NCI-H1694 (cell line): ENCODE measurements at places on chromosomes 1 and 21.

DNA sequence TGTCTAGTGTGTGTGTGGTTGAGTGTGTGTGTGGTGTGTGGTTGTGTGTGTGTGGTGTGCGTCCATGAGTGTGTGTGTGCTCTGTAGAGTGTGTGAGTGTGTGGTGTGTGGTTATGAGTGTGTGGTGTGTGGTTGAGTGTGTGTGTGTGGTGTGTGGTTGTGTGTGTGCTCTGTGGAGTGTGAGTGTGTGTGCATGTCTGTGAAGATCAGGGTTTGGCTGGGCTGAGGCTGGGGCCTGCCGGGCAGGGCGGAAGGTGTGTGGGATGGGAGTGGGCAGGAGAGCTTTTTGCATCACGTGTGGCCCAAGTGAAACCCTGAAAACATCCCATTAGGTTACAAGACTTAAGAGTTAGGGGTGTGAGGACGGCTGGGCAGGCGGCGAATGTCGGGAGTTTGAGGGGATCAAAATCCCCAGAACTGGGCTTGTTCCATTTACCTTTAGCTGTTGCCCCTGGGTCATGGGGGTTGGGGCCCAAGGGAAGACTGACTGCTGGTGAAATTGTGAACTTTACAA lies 2.9 kb upstream of the FCMR start:
- DNase-seq, result no peak

GRCh38 chr21:40120940-40121575 lies 253.8 kb downstream of the PCP4 start:
- DNase-seq, result peak; percentile 66

DNA sequence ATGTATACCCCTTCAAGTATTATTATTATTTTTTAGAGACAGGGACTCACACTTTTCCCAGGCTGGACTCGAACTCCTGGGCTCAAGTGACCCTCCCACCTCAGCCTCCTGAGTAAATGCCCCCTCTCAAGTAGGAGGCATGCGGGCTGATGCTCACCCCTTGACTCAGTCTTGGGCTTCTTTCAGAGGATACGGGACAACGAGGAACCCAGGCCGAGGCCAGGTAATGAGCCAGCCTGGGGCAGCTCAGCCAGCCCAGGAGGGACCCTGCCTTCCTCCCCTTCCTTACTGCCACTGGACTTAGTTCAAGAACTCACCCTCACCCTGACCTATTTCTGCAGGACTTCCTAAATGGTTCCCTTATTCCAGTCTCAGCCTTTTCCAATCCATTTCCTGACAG lies 198.0 kb upstream of the MAP1LC3C start:
- DNase-seq, result no peak

DNA sequence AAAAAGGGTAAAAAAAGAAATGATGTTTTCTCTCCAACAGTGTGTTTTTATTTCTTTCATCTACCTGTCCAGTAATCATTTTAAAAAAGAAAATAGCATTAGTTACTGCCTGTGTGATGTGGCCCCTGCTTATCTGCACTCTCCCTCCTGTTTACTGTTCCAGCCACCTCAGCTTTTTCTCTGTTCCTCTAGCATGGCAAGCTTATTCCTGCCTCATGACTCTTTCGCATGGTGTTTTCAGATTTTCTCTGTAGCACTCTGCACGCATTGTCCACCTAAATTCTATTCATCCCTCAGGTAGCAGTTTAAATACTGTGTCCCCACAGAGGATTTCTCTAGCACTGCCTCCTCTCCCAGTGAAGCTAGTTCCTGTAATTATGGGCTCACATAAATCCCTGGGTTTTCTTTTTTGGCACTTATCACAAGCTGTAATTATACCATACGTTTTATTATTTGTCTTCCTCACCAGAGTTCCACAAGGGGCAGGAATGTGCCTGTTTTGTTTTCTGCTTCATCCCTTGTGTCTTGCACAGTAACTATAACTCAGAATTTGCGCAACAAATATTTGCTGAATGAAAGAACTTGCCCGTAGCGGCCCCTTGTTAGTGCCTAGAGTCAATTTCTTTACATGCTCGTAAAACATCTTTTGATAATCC lies 51.4 kb upstream of the LRIG2 start:
- DNase-seq, result peak; percentile 35

DNA sequence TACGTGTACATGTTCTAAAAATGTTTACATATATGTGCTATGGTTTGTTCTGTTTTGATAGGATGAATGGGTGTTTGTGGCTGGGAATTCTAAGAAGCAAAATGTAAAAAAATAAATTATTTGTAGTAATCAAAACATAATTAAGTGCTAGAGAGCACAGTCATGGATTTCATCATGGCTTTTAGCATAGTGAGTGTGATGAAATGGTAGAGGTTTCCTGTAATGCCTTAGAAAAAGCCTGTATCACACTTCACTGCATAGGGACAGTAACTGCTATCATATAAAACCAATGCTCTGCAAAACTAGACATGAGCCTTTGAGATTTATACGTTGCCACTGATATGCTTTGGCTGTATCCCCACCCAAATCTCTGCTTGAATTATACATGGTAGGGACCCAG lies 99.8 kb downstream of the PTGER3 start:
- no peak for DNase-seq

DNA sequence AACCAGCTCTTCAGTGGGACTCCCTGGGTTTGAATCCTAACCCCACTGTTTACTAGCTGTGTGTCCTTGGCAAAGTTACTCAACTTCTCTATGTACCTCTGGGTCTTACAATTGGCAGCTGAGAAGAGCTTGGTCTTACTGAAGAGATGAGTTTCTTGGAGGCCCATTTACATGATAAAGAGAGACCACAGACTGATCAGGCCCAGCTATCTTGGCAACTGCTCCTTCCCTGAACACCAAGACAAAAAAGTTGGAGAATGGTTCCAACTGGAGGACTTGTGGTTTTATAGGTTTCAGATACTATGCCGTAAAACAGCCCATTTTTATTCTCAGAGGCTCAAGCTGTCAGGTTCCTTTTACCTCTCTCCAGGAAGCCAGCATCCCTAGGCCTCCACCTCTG lies 24.8 kb upstream of the CNIH3 start:
- DNase-seq, result no peak

DNA sequence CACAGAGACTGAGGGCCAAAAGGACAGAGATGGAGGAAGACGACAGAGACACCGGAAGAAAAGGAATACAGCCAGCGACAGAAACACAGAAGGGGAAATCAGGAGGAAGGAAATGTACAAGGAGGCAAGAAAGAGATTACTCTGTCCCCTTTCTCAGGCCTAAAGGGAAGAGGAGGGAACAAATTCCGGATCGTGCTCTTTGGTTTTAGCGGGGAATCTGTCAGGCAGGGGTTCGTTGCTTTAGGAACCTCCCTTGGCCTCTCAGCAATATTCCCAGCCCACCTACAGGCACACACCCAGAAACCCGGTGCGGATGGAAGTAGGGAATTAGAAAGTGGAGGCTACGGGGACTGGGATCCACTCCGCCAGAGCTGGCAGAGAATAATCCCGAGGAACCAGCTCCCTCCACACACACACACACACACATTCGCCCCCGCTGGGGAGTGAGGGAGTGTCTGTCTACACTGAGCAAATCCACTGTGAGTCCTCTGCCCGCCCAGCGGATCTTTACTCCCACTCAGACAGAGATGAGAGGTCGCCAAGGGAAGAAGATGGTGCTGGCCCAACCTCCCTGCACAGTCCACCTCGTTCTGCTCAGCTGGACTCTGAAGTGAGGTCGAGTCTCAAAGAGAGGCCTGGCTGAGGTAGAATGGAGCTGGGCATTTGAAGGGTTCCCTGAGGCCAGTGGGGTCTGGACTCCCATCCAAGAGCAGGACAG lies 5.7 kb downstream of the TAL1 start:
- DNase-seq, result no peak

GRCh38 chr21:38349111-38349746 lies 92.4 kb downstream of the KCNJ15 start:
- no peak for DNase-seq

- DNase-seq, result no peak
Observed at GRCh38 chr1:247118946-247119446, 14.8 kb upstream of the ZNF669 start.

DNA sequence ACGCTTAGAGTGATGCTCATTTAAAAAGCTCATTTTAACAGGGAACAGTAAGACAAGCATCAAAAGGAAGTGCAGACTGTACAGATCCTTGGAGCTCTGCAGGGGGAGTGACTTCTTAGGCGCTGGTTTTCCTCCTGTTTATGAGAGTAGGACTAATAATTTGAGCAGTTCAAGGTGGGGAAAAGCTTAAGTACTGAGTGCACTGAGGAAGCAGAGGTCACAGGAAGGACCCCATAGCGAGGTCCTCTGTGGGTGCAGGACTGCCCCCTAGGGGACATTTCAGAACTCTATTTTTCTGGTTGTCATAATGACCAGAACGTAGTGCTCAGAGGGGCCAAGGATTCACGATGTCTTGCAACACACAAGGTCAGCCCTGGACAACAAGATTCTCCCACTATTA lies 112.1 kb downstream of the HLCS start:
- DNase-seq, result peak; percentile 71

DNA sequence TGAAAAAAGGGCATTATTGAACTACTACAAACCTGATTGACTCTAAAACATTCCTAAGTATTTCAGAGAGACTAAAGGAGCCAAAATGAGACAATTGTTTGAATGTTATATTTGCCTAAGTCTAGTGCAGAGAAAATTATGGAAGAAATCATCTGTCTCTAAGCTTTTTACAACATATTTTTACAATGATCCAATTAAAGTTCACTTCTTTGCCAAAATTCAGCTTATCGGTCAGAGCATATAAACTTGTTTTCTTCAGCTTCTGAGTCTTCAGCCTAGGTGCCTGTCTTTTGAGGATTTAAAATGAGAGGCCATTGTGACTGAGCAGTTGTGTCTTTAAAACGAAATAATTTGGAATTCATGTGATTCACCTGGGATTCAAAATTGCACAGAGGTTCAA lies 181.2 kb upstream of the SGIP1 start:
- DNase-seq, result no peak

DNA sequence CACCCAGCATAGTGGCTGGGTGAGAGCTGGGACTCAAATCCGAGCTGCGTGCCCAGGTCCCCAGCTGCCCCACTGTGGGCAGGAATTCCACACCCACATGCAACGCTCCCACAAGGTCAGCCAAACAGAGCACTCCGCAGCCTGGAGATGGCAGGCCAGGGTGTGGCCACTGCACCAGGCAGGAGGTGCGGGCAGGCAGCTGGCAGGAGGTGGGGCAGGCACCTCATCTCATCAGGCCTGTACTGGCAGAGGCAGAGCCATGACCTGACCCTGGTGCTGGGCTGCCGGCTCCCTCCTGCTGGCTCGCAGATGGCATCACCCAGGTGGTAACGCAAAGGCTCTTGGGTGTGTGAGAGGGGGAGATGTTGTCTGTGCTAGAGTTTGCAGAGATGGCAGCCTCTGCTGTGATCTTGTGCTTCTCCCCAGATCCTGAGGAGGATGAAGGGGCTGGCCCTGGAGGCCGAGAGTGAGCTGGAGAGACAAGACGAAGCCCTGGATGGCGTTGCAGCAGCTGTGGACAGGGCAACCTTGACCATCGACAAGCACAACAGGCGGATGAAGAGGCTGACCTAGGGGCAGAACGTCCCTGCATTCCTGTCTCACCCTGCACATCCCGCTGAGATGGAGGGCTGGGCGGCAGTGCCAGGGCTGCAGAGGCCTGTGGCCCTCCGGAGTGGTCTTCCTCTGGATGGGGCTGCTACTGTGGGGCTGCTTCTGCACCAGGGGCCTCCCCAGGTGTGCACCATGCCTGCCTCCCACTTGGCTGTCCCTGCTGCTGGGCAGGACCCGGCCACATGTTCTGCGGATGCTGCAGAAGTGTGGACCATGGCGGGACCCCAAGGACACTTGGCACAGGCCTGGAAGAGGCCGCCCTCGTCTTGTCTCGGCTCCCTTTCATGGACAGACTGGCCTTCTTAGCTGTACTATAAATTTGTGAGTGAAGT lies 35.1 kb upstream of the PRSS38 start:
- peak; percentile 41 for DNase-seq

DNA sequence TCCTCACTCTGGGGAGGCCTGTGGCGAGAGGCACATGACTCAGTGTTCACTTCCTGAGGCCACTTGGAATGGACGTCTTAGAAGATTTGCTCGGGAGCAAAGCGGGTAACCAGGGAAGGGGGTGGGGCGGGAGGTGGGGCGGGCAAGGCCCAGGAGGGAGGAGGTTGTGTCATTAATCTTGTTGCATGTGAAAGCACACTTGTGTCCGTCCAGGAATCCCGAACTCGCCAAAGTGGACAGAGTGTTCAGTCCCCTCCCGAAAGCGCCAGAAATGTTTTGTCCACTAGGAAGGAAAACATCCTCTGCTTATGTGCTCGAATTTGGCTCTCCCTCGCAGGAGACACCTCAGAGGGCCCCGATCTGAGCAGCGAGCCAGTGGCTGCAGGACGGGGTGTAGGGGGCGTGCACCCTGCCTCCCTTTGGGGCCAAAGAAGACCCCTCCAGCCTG lies 84.2 kb downstream of the SPSB1 start:
- DNase-seq, result no peak

DNA sequence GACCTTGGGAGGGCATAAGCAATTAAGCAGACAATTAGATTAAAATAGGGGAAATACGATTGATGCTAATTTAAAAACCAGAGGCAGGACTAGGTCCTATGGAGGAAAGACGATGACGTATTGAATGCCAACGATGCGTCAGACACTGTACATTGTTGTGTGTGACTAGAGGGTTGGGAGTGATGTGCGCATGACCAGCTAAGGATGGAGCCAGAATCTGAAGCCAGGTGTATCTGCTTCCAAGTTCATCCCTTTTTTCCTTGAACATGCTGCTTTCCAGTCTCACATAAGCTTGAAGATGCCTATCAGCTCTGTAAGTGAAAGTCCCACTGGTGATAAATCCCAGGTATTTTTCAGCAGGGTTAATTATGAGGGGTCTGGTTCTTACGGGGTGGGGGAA lies 576.2 kb downstream of the MATN1 start:
- DNase-seq, result no peak

DNA sequence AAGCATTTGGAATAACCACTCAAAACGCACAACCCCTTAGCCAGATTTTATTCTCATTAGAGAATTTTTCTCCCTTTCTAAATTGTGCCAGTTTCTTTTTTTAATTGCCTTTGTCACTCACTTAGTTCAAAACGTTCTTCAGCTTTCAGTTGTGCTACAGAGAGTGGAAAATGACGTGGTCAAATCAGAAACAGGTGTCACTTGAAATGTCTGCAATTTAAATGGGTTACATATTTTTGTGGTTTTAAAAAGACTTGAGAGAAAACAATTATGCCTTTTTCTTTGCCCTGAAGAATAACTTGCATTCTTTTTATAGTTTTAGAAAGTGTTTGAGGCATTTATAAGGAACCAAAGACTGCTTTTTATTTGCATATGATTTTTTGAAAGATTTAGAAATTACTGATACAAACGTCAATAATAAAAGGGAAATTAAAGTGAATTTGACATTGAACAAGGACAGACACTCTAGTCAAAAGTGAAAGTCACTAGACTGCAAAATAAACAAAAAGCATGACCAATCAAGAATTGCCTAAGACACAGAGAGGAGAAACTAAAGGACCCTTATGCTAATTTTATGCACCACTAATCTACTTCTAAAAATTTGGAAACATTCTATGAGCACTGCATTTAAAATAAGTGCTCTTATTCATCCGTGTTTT lies 191.0 kb downstream of the TPR start:
- DNase-seq, result no peak

- no peak for DNase-seq
Observed at GRCh38 chr1:52551507-52552235, 1.2 kb downstream of the TUT4 start.

- DNase-seq, result no peak
Observed at GRCh38 chr1:216034506-216034905, 388.7 kb downstream of the USH2A start.

- no peak for DNase-seq
Observed at GRCh38 chr1:109726728-109727373, 14.0 kb downstream of the GSTM3 start.

- DNase-seq, result no peak
Observed at GRCh38 chr1:174266991-174267612, 107.8 kb downstream of the RABGAP1L start.

GRCh38 chr1:8985915-8986813 lies 40.1 kb downstream of the SLC2A7 start:
- peak; percentile 61 for DNase-seq
